Activated CD4-positive, alpha-beta memory T cell treated with anti-CD3 and anti-CD28 coated beads, Interleukin-2, amount 10 ng/mL, durations not matched to agents 7 days and 5 days (primary cell): ENCODE measurements at places on chromosomes 5 and 9.
A peak's percentile ranks its signal among the peaks of the same experiment; 100 is the strongest.

DNA sequence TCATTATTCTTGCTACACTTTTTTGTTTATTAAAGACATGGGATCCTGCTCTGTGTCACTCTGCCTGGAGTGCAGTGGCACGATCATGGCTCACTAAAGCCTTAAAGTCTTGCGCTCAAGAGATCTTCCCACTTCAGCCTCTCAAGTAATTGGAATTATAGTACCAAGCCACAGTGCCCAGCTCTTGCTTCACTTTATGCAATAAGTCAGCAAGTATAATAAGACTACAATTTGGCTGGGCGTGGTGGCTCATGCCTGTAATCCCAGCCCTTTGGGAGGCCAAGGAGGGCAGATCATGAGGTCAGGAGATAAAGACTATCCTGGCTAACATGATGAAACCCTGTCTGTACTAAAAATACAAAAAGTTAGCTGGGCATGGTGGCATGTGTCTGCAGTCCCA, 5.9 kb downstream of the C9orf153 start:
- no peak for DNase-seq

DNA sequence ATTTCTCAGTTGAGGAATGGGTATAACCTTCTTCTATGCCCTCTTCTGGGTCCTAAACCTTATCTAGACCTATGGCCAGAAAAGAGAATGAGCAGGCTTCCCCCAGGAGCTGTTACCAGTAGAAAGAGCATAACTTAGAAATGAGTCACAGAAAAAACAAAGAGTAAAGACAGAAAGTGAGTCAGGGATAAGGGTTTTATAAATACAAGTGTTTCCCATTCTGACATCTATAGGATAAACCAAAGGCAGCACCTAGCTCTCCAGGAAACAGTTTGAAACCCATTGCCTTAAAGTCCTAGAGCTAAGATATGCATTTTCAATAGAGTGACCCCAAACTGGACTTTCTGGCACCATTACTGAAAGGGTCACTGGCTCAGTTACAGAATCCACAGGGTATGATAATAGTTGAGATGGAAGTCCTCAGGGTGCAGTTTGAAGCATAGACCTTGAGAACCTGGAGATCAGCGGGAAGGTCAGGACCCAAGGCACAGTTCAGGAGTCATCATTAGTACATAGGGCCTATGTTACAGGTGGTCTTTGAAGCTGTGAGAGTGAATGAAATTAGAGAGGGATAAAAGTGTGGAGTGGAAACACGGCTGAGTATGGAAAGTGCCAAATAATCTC, 42.7 kb upstream of the LIFR start:
- no peak for DNase-seq

GRCh38 chr9:127423476-127423933, 677 bp upstream of the ZNF79 start:
- no peak for DNase-seq

GRCh38 chr9:132350861-132351315, 3.9 kb downstream of the SETX start:
- DNase-seq, result peak; percentile 42

DNA sequence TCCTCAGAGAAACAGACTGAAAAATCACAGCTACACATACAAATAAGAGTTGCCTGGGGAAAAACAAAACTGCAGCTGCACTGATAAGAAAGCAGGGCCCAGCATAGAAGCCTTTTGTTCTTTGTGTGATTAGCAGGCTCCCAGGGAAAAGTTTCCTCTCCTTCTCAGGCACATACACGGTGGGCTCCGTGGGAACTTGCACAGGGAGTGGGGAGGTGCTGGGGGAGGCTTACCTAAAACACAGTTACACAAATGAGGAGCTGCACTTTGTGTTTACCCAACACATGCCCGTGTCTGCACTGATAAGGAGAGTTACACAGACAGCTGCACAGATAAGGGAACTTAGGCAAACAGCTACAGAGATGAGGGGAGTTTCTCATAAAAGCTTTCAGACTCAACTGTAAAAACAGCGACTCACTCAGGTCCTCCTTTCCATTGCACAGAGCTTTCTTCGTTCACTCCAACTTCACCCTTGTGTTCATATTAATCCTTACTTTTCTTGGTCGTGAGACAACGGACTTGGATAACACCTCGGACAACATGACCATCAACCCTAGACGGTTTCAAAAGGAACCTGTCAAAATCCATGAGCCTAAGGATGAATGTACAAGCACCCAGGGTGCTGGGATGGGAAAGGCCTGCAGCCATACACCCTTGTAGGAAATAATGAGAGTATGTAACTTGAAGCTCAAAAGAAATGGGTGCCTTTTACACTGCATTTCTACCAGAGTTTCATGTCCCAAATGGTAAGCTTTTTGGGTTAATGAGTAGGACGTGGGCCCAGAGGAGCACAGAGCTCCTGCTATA, 50.8 kb downstream of the SERINC5 start:
- no peak for DNase-seq

DNA sequence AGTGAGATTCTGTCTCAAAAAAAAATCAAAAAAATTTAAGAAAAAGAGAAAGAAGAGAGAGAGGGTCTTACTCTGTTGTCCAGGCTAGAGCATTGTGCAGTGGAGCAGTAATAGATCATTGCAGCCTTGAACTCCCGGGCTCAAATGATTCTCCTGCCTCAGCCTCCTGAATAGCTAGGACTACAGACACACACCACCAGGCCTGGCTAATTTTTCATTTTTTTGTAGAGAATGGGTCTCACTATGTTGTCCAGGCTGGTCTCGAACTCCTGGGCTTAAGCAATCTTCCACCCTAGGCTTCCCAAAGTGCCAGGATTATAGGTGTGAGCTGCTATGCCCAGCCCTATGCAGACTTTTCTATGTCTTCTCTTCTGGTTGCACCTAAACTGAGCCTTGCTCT, 25.0 kb downstream of the RRAGA start:
- DNase-seq, result no peak

DNA sequence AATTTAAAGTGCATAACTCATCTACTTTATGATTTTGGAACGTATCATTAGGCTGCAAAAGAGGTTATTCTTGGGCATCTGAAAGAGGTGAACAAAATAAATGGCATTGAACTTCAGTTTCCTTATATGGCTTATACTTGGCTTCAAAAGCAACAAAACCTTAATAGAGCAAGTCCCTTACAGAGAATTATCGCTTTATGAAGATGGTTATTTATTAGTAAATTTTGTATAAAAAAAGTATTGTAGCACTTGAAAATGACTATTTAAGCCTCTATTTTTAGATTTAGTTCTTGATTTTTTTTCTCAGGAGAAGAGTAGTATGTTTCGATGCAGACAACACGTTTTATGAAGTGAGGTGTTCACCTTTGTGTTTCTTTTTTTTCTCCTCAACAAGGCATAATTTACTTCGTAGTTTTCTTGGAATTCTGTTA, 2.0 kb downstream of the ERBIN start:
- no peak for DNase-seq

- no peak for DNase-seq
Observed at GRCh38 chr5:1963358-1963757, 80.6 kb upstream of the IRX4 start.

DNA sequence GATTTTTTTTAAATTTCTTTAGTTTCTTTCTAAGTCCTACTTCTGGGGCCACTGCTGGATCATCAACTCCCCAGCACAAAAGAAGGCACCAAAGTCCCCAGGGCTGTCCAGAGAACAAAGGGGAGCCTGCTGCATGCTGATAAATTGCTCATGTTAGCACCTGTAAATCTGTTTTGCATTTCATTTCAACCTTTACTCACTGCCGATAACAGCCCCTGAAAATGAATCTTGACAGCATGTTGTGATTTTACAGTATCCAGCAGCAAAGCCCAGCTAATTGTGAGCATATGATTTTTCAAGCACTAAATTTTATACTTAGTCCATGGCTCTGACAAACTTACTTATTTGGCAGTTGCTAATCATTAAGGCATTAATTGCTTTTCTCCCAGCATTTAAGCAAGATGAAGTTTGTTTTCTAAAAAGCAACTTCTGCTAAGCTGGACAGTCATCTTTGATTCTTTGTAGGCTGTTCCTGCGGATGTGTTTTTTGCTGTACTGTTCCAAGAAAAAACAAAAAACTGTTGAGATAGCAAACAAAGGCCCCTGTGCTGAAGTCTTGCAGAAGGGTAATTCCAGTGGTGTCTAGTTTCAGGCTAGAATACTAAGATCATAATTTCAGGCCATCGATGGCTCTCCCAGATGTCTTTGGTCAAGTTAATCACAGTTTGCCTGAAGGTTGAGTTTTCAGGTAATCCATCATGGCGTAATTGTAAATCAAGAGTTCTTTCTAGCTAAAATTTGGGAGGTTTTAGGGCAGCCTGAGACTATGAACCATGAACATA, 73.1 kb upstream of the GAS1 start:
- no peak for DNase-seq

DNA sequence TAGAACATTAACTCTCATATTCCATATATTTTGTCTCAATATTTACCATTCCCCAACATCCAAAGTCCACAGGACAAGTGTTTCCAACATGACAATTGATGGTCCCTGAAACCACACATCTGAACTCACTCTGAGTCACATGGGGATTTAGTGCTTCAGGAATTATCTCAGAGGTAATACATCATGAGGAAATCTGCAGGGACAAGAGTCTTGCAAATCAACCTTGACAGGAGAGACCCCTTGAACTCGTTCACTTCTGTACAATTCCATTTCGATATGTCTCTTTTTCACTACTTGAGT, 119.7 kb upstream of the ABCA1 start:
- DNase-seq, result no peak

GRCh38 chr5:141084487-141084989, 9.9 kb upstream of the PCDHB2 start:
- peak; percentile 47 for DNase-seq
